Gastroesophageal sphincter (tissue), 4 donors: ENCODE measurements at places on chromosomes 7 and 10. TPM values are rescaled to one million over a fixed set of nuclear protein-coding genes. Genes with fewer than 3 reads are reported as not detected.

GRCh38 chr10:84098667-84099066 lies 40.6 kb upstream of the GHITM start:
- ATAC-seq: no peak

GRM8 gene
- 0.07 TPM for total RNA-seq

DNA sequence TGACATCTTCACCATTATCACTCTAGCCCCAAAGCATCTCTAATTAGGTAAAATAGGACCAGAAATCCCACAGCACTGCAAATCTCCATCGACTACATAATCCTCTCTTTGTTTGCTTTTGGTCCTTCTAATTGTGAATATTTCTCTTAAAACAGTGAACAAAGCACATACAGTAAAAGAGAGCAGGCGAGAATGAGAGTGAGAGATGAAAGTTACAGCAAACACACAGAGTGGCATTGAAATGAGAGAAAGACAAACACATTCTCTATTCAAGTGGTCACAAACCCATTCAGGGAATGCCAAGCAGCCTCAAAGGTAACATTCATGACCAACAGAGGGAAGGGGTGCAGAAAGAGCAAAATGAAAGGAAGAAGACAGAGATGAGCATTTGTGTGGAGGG lies 109.8 kb upstream of the PTN start:
- ATAC-seq: no peak

PDZD7 gene
- total RNA-seq: not detected

- no peak for ATAC-seq
Measured at GRCh38 chr10:84059526-84059925, 79.8 kb upstream of the GHITM start.

KLHL7 gene
- 45.9 TPM for total RNA-seq

DNA sequence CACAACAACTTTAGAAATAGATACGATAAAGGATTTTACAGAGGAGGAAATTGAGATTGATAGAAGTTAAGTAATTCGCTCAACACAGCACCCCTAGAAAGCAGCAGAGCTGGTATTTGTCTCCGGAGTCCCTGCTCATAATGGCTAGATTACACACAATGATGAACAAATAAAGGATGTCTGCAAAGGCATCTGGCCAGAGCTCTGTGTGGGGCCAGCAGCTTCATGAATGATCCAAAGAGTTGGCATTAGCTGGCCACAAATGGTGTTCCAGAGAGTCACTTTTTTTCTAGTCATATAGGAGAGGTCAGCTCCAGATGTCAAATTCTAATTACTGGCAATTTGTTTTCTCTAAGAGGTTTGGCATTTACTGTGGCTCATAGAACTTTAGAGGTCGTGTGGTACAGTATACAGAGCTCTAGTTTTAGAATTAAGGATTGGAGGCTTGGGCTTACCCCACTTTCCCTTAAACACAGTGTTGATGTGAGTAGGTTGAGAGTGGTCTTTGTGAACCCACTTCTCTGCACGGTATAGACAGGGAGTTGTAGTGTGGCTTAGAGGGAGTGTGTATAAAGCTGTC lies 186.2 kb downstream of the BICC1 start:
- no peak for ATAC-seq

HOXA10 gene
- not detected for total RNA-seq
